ENCODE measurements at places on chromosomes 3 and 15.

DNA sequence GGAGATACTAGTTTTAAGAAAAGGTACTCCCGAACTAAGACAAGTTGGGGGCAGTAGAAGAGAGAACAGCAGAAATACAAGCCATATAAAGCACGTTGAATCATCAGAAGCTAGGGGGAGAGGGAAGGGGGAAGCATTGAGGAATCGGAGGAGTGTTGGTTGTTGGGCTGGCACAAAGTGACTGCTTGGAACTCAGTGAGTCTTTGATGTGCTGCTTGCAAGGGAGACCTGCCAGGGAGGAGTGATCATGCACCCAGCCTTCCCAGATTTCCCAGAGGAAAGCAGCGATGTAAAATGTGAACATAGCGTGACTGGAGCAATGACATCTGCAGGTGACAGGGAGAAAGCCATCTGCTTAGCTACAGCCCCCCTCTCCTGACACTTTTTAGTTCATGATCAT is 192.4 kb upstream of the IL12A start:
- no peak for DNase-seq

DNA sequence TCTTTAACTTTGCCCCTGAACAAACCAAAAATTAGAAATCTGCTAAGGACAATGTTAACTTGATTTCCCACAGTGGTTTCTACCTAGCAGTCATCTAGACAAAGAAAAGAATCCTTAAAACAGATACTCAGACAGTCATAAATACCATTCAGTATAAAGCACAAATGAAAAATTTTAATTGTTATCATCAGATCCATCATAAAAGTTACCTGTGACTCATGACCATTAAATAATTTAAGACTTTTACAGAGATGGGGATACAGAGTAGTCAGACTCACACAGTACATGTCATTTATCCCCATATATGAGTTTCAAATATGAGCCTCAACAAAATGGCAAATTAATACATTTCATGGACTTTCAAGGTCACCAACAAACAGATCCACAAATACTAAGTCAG is 116.8 kb downstream of the HERC1 start:
- DNase-seq = no peak

DNA sequence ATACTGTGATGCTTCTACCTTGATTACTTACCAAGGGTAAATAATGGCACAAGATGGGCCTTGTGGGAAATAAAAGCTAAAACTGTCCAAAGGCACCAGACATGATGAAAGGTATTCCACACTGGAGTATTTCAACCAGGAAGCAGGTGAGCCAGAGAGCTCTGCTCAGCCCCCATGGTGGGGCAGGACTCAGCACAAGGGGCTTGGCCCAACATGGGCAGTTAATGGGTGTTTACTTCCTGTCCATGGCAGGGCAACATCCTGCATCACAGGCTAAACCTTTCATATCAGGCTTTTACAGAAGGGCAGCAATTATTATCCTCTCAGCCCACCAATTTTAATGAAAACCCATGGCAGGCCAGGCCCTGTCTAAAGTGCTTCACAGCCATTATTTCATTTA is 38.2 kb downstream of the MAGI1 start:
- no peak for DNase-seq

DNA sequence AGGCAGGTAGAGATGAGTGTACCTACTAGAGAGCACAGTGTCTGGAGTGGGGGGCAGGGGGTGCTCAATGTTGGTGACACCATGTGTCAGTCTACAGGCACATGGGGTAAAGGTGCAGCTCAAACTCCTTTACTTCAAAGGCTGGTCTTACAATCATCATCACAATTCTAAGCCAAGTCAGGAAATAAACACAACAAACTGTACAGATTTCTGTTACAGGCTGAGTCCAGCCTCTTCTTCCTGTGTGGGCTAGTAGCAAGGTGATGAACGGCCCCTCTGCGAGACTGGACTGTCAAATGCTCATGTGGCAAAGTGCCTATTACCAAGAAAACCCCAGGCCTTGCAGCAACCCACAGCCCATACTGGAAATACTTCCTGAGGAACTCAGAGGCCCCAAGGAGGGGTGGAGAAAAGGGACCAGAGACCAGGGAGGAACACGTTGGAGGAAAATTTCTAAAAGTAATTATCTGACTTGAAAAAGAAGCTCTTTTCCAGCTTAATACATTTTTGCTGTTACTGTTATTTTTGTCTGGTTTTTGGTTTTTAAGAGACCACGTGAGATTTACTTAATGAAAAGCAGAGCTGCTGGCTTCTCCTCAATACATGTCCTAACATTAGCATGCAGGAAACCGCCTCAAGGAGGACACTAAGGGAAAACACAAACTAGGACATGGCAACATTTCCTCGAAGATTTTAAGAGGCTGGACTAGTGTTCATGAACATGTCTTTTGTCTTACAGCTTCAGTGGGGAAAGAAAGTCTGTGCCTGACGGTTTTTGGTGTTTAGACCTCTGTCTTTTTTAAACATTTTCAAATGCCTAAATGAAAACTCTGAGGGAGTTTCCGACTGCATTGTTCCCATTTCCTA is 29.5 kb downstream of the TBC1D2B start:
- no peak for DNase-seq

DNA sequence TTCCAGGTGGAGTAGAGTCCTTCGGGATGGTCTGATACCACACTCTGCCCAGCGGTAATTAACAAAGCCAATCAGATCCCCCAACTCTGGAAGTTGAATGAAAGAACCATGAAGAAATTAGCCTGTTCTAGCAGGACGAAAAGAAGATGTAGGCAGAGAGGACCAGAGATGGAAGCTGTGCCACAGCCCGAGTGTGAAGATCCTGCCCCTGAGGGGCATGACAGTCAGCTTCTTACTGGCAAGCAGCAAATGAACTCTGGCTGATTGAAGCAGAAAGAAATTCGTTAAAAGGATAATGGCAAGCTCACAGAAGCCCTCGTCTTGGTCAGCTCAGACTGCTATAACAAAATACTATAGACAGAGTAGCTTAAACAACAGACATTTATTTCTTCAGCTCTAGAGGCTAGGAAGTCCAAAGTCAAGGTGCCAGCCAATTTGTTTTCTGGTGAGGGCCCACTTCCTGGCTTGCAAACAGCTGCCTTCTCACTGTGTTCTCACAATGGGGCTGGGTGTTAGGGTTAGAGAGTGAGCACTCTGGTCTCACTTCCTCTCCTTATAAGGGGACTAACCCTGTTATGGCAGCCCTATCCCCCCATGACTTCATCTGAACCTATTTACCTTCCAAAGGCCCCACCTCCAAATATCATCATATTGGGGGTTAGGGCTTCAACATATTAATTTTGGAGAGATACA is 307.1 kb downstream of the VPS13C start:
- no peak for DNase-seq

- DNase-seq = peak; percentile 28
Measured at GRCh38 chr3:44198284-44199269, 43.1 kb upstream of the TOPAZ1 start.

DNA sequence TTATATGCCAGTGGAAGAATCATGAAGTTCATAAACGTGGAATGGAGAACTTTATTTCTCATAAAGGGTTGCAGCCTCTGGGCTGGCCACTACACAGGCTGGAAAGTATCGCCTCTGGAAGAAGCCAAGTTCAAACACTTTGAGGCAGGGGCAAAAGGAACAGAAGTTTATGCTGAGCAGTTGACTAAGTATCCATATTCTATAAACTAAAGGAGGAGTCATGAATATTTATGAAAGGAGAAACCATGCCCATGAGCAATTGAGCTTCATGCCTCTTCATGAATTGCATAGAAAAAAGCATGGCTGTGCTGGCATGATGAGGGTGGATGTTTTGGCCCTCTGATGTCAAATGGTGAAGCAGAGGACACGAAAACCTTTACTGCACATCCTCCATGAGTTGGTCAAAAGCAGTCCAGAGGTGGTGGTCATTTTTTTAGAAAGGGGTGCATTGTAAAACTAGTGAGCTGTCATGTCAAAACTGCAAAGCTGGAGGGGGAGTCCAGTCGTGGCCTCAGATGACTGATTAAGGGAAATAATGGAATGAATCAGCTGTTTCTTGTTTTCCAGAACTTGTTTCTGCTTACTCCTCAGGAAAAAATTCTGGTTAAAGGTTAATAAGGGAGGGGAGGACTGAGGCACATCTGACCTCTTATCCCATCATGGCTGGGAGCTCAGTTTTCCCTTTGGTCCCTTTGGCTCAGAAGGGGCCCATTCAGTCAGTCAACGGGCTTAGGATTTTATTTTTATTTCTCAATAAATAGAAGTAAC is 276.7 kb downstream of the CHL1 start:
- no peak for DNase-seq
